ENCODE measurements at places on chromosomes 6 and 20.
A peak's percentile ranks its signal among the peaks of the same experiment; 100 is the strongest.

DNA sequence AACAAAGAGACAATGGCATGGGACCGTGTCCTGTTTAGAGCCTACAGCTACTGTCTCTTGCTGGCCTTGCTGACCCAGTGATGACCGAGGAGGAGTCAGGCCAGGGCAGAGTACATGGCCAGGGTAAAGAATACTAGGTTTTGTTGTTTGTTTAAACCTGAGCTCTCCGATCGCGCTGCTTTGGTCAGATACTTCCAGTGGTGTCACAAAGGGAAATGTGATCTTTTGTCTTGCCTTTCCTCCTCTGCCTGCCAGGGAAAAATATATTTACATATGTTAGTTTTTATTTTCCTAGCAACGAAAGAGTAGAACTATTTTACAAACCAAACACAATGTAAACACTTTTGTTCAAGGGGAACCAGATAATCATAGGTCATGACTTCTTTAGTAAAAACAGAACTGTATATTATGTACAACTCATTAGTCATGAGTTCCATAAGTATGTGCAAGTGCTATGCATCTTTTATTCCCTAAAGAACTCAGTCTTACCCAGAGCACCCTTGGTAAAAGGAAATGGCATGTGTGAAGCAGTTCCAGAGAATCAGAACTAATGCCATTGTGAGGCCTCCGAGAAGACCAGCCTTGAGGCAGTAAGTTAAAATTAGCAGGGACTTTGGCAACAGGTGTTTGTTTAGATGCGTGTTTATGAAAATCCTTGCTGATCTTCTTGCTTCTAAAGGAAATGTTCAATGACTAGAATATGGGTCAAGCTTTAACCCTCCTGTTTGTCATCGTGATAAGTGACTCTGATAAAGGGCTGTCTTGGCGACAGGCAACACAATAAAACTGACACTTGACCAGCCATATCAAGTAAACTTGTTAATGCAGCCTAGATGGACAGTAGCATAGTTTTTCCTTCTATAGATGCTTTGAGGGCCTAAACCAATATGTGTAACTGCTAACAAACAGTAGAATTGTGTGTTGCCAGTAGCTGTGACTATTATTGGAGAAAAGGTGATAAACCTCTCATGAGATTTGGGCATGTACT, 204.6 kb downstream of the NKAIN2 start:
- DNase-seq: no peak

GRCh38 chr6:111211411-111212030, 124.2 kb downstream of the SLC16A10 start:
- DNase-seq: no peak

- DNase-seq: no peak
Observed at GRCh38 chr20:37567331-37567665, 39.6 kb upstream of the BLCAP start.

DNA sequence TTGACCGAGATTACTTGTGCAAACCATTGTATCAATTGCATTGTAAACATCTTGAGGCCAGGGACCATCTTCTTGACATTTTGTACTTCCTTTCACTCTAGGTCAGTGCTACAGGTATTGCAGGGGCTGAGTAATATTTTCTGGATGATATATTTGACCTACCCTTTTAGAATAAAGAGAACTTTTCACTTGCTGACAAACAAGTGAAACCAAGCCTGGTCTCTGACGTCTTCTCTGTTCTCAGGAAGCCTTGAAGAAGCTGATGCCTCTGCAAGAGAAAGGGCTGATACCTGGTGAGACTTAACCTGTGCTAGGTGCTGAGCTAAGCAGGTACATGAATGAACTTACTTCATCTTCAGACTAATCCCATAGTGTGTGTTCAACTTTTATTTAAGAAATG, 60.5 kb upstream of the GGTLC1 start:
- no peak for DNase-seq

DNA sequence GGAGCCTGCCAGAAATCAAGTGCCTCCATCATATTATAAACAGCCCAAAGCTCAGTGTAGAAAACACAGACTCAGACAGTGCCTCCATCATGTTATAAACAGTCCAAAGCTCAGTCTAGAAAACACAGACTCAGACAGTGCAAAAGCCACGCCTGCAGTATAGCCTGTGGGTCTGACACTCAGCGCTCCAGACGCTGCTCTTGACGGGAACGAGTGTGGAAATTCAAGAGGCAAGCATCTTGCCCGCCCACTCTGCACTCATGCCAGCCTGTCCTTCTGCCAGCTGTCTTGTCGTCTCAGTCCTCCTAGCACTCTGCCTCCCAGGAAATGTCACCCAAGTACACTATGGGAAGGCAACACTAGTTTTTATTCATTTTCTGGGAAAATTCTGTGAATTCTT, 274.2 kb upstream of the CDH4 start:
- no peak for DNase-seq

DNA sequence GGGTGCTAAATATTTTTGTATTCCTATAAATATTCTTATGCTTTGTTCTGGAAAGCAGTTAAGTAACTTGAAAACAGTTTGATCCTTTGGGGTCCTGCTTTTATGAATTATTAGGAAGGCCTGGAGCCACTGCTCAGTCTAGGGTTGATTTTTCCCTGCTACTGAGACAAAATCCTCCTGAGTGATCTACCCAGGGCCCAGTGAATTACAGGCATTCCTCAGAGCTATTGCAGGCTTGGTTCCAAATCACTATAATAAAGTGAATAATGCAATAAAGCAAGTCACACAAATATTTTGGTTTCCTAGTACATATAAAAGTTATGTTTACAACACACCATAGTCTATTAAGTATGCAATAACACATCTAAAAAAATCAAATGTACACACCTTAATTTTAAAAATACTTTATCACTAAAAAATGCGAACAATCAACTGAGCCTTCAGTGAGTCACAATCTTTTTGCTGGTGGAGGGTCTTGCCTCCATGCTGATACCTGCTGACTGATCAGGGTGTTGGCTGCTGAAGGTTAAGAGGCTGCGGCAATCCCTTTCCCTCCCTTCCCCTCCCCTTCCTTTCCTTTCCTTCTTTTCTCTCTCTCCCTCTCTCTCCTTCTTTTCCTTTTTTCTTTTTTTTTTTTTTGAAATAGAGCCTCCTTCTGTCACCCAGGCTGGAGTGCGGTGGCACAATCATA, 43.0 kb downstream of the DNAAF9 start:
- no peak for DNase-seq

- DNase-seq: no peak
Observed at GRCh38 chr6:69895396-69895795, 29.0 kb downstream of the COL19A1 start.

- DNase-seq: no peak
Observed at GRCh38 chr6:109236115-109237076, 141.1 kb downstream of the CEP57L1 start.

- no peak for DNase-seq
Observed at GRCh38 chr6:160253714-160254113, 4.9 kb downstream of the SLC22A2 start.

GRCh38 chr6:39934131-39934757, at the start of gene MOCS1:
Gene MOCS1 (minus strand): TSS chr6:39934462. CDS start chr6:39934417, 45 bp downstream.
- no peak for DNase-seq

GRCh38 chr6:25277857-25278256, 1.3 kb upstream of the CARMIL1 start:
- no peak for DNase-seq

DNA sequence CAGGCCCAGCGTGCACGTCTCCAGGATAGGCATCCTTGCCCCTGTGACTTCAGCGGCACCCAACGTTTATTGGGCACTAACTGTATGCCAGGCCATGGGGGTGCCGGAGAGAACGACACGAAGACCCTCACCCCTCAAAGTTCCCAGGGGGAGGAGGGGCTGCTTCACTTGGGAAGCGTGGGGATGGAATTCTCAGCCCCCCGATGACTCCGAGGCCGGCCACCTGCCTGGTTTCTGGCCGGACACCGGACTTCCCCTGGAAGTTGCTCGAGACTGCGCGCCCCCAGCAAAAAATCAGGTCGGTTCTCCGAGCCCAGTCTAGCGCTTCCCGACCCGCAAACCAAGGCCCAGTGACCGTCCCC, 275 bp upstream of the MAVS start:
- no peak for DNase-seq

DNA sequence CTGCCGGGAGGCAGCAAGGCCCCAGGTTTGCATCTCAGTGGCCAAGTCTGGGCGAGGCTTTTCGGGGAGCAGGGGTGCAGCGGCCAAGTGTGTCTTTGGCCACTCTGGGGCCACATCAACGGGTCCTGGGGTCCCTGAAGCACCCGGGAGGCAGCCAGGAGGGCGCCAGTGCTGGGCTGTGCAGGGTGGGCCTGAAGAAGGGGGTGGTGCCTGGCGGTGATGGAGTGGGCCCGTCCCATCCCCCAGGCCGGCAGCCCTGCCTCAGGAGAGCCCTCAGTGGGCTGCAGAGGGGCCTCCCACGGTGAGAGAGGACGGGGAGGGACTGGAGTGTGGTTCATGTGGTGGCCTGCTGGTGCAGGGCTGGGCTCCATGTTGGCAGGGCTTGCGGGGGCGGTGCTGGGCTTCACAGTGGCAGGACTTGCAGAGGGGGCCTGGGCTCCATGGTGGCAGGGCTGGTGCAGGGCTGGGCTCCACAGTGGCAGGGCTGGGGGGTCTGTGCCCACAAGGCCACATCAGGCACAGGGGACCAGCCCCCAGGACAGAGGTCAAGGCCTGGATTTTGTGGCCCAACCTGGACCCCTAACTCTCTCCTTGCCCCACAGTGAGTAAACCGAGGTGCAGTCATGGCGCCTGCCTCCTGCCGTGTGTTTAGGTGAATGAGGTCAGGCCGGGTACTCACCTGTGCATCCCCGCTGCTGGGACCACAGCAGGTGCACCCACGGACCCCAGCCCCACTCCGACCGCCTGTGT, 10.5 kb upstream of the BHLHE23 start:
- DNase-seq: no peak

- no peak for DNase-seq
Observed at GRCh38 chr20:63750807-63751470, 11.4 kb downstream of the SLC2A4RG start.

- DNase-seq: no peak
Observed at GRCh38 chr6:100023798-100024197, 29.8 kb upstream of the MCHR2 start.

GRCh38 chr6:25002326-25003091, 66.7 kb upstream of the RIPOR2 start:
- DNase-seq: no peak

DNA sequence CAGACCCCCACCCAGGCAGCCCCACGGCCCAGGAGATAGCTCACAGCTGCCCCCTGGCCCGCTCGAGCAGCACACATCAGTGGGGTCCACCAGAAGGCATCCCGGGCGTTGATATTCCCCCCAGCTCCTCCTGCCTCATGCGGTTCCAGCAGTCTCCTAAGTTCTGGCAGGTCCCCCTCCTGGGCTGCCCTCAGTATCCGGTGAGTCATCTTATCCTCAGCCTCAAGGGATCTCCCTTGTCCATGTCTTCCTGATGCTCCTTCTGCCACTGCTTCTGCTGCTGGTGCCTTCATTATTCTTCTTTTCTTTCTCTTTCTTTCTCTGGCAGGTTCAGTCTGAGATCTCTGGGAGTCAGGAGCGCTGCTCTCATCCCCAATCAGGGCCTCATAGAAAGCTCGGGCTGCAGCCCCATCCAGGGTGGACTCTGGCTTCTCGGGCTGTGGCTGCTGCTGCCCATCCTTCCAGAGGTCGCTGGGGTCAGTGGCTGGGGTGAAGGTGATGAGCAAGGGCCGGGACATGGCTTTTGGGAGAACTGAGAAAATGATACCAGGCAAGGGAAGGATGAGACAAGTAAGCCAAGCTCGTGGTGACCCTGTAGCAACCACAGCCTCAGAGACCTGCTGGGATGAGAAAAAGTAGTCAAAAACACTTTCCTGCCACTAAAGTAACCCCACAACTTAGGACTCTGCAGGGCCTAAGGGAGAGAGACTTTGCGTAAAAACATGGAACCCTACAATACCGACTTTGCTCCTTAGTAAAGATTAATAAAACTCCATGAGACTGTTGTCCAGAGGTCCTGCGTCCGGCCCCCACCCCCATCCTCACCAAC, 622 bp downstream of the GPANK1 start:
- no peak for DNase-seq

DNA sequence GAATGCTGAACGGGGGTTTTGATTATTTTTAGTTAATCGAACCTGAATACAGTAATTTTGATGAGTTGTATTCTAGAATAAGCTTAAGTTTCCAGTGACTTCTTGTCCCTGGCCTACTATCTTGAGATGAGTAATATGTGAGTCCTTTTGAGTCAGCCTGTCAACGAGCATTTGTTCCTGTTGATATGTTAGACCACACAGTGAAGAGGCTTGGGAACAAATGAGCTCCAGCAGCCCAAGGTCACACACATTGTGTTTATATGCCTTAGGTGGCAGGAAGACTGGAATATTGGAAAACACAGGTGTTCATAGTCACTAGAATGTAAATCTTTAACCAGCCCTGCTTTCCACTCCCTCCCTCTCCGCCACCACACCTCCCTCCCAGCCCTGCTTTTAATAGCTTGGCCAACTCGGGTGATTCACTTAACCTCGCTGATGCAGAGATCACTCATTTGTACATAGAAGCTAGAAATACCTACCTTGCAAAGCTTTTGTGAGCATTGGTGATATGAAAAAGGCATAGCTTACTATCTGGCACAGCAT, 9.1 kb downstream of the SMPDL3A start:
- DNase-seq: no peak

- DNase-seq: no peak
Observed at GRCh38 chr6:39312912-39313525, 1.2 kb downstream of the KCNK17 start.

DNA sequence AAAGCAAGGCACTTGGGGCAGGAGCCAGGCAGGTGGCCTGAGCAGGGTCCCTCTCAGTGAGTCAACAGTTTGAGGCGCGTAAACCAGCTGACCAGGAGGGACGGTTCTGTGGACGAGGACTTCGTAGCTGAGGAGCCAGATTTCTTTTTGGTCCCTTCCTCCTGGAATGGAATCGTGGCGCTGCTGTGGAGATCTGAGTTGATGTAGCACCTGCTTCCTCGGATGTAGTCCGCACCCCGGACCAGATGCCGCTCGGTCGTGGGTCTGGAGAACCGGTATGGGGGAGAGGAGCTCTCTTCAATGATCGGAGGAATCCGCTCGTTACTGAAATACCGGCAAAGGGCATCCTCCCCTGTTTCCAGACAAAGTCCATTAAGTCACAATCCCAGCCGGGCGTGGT, 49.7 kb upstream of the IPCEF1 start:
- no peak for DNase-seq

DNA sequence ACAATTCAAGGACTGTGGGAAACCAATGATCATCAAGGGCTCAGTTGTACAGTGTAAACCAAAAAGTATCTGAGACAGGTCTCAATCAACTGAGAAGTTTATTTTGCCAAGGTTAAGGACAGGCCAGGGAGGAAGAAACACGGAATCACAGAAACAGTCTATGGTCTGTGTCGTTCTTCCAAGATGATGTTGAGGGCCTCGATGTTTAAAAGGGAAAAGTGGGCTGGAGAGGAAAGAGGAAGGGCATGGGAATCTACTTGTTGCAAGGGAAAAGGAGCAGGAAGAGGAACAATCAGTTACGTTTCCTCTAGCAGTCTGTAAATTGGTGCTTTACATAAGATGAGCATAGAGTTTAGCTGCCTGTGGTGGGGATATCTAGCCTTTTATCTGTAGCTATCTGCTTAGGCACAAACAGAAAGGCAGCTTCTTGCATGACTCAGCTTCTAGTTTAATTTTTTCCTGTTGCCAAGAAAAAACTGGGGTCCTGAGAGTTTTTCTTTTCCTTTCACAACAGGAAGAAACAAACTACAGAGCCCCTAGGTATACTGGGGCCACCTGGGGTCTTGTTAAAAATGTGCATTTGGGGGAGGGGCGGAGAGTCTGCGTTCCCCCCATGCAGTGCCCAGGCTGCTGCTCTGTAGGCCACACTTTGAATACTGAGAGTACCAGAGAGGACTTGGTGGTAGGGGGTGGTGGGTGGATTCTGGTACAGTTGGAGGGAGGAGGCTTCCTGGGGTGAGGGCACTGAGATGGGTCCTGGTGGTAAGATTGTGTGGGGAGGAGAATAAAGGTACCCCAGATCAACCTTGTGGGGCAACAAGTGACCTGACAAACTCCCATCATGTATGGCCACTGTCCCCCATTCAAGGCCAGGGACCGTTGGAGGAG, 35.3 kb upstream of the EZR start:
- DNase-seq: peak; percentile 17

All from bone marrow (tissue), 2 donors.